Left ventricle myocardium superior (tissue), 1 donor: ENCODE measurements at places on chromosomes 7 and 10. TPM values are rescaled to one million over a fixed set of nuclear protein-coding genes. Genes with fewer than 3 reads are reported as not detected.

Gene SEPTIN7
- 176 TPM for total RNA-seq

Gene POLR2J2
- total RNA-seq: 3.4 TPM

Gene PNLIPRP3
- not detected for total RNA-seq

Gene UNC5B
- total RNA-seq: 12.8 TPM

Gene MUC3A
- 0.57 TPM for total RNA-seq

Gene FFAR4
- 0.07 TPM for total RNA-seq

Gene ZNF277
- 17.0 TPM for total RNA-seq

Gene ZNF487
- total RNA-seq: 1.9 TPM

Gene CREB3L2
- total RNA-seq: 22.3 TPM

Gene CALHM2
- total RNA-seq: 9.8 TPM

Gene ANKRD1
- total RNA-seq: 1,326 TPM

Gene GPER1
- 2.8 TPM for total RNA-seq

Gene FEZF1
- total RNA-seq: not detected

Gene MMD2
- not detected for total RNA-seq

Gene SPDYE1
- total RNA-seq: not detected

Gene RPEL1
- not detected for total RNA-seq

Gene ENTPD1
- total RNA-seq: 7.5 TPM

Gene SPDYE8
- not detected for total RNA-seq

Gene CRPPA
- 7.5 TPM for total RNA-seq

Gene MKI67
- total RNA-seq: 1.3 TPM

Gene TAC1
- total RNA-seq: not detected

Gene LIPJ
- total RNA-seq: not detected

Gene OR2A7
- total RNA-seq: 0.55 TPM

Gene GPR26
- total RNA-seq: not detected

Gene ZNF33B
- 14.3 TPM for total RNA-seq

Gene CYP3A5
- 0.25 TPM for total RNA-seq

Gene ARHGAP22
- total RNA-seq: 3.4 TPM

Gene UCMA
- not detected for total RNA-seq

Gene ELMO1
- total RNA-seq: 13.0 TPM

Gene CPXM2
- 4.1 TPM for total RNA-seq

Gene CHST3
- total RNA-seq: 18.5 TPM

Gene ZNF239
- total RNA-seq: 2.2 TPM

Gene MYL7
- 2,865 TPM for total RNA-seq

Gene TMEM229A
- not detected for total RNA-seq

Gene FOXI2
- not detected for total RNA-seq

Gene HOXA3
- 0.72 TPM for total RNA-seq

Gene POP7
- 30.0 TPM for total RNA-seq

Gene SPDYE2B
- total RNA-seq: not detected

Gene ZNF804B
- not detected for total RNA-seq

Gene ENTPD7
- 2.7 TPM for total RNA-seq

Gene KLLN
- total RNA-seq: 0.47 TPM

Gene ZNF316
- 20.7 TPM for total RNA-seq

Gene ZNHIT1
- total RNA-seq: 55.8 TPM

Gene CD36
- 1,393 TPM for total RNA-seq

Gene ANKRD61
- 0.20 TPM for total RNA-seq

Gene DRGX
- not detected for total RNA-seq

Gene MSS51
- total RNA-seq: 2.9 TPM

Gene SDK1
- total RNA-seq: 2.5 TPM

Gene VGF
- total RNA-seq: not detected
